ENCODE measurements at places on chromosomes 12 and 14. TPM values are rescaled to one million over a fixed set of nuclear protein-coding genes. Genes with fewer than 3 reads are reported as not detected.

Gene KCNH3
- total RNA-seq = 1.1 TPM

Gene FOXG1
- total RNA-seq = not detected

Gene RND1
- total RNA-seq = not detected

Gene POTEM
- total RNA-seq = not detected

Gene SUSD6
- 30.1 TPM for total RNA-seq

Gene TMTC3
- 13.8 TPM for total RNA-seq

Gene KRT72
- total RNA-seq = not detected

Gene KRT73
- not detected for total RNA-seq

Gene RNF41
- 41.7 TPM for total RNA-seq

- no peak for DNase-seq
These were observed 115.4 kb upstream of the PRICKLE1 start for GRCh38 chr12:42704810-42705401.

DNA sequence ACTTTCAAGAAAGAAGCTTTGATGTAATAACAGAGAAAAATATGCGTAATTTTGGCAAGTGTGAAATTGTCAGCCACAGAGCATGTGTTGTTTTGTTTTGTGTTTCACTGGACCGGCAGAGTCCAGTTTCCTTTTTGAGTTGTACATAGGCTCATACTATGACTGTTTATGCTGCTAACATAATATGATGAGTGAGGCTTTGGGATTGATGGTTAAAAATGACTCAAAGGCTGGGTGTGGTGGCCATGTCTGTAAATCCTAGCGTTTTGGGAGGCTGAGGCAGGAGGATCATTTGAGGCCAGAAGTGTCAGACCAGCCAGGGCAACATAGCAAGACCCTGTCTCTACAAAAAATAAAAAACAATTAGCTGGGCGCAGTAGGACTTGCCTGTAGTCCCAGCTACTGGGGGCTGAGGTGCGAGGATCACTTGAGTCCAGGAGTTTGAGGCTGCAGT is 487.9 kb downstream of the PCNX1 start:
- DNase-seq = no peak

GRCh38 chr14:104462651-104463630 is 116.6 kb upstream of the C14orf180 start:
- DNase-seq = no peak

DNA sequence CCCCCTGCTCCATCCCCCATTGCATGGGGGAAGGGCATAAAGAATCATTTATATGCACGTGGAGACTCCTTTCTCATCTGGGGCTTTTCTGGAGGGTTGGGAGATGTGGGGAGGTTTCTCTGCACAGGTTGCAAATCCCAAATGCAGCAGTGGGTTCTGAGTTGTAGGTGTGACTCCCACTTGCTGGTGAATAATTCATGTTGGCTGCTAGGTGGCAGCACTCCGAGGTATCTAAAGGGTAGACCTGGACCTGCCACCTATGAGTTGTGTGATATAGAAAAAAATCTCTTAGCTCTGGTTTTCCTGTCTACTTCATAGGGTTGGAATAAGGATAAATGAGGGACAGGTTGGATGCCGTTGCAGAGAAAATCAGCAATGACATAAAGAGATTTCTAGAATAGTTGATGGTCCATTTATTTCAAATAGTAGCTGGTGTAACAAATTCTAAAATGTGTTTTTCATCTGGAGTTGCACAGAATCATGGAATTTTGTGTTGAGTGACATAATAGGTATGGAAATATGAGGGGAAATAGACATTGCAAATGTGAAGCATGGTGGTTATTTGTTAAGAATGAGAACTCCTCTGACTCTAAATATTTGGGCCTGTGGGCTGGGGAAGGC is 4.6 kb downstream of the MARCHF9 start:
- DNase-seq = no peak

DNA sequence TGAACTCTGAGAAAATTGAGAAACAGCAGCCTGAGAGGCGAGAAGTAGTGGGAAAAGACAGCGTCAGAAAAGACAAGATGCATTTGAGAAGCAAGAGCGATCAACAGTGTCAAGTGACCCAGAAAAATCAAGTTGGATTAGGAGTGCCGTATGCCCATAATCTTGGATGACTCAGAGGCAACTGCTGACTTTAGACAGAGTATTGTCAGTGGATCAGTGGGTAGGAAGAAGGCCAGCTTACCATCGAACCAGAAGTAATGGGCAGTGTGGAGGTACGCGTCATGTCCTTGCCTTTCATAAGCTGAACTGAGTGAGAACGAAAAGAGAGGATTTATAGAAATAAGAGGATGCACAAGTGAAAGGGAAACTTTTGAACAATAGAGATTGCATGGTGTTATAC is 151.0 kb upstream of the NAV3 start:
- DNase-seq = no peak

All from heart left ventricle (tissue), 16 donors.